ENCODE measurements at places on chromosomes 16 and 17. TPM values are rescaled to one million over a fixed set of nuclear protein-coding genes. Genes with fewer than 3 reads are reported as not detected.

ABCA8 gene
- total RNA-seq = 30.0 TPM

- peaks cover 6% of the 10 kb centered on the region for H3K4me1 ChIP-seq
- H3K27me3 ChIP-seq = no peaks in the 10 kb centered on the region
- no peaks in the 10 kb centered on the region for H3K36me3 ChIP-seq
Measured at GRCh38 chr16:20889625-20890275, 10.4 kb downstream of the DCUN1D3 start.

TAC4 gene
- not detected for total RNA-seq

- DNase-seq = no peak
- no peaks in the 10 kb centered on the region for H3K27me3 ChIP-seq
- no peak overlapping the region for H3K4me3 ChIP-seq
- H3K27ac ChIP-seq = no peak overlapping the region
Measured at GRCh38 chr17:75757086-75757681, 7.8 kb downstream of the GALK1 start.

SOCS3 gene
- 51.5 TPM for total RNA-seq

DNA sequence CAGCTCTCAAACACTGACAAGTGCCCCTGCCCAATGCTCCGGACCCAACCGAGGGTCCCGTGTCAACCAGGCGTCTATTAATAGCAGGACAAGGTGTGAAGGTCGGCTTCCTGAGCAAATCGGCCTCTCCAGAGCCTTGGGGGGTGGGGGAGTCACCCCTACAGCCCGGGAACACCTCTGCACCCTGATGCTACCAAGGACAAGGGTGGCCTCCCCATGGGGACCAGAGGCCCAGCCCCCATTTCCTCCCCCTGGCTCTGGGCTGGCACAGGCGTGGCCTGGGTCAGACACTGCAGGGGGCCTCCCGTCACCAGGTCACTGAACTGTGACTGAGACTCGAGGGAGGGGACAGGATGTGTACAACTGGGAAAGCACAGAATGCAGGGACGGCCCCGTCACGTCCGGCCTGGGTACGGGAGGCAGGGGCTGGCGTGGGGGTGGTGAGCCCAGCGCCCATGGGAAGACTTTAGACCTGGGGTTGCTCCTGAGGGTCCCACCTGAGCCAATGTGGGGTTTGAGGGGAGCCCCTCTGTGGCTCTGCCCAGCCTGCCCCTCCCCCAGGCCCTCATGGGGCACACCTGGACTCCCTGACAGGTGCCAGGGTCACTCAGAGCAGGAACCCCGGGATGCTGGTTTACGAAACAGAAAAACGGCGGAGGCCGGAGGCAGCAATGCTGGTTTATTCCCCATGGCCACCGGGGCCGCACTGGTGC lies 579 bp upstream of the CYBA start:
- no peak overlapping the region for H3K27ac ChIP-seq
- no peaks in the 10 kb centered on the region for H3K4me1 ChIP-seq
- DNase-seq = no peak
- peak overlapping the region; percentile 59 for H3K4me3 ChIP-seq
- H3K36me3 ChIP-seq = no peaks in the 10 kb centered on the region

DNA sequence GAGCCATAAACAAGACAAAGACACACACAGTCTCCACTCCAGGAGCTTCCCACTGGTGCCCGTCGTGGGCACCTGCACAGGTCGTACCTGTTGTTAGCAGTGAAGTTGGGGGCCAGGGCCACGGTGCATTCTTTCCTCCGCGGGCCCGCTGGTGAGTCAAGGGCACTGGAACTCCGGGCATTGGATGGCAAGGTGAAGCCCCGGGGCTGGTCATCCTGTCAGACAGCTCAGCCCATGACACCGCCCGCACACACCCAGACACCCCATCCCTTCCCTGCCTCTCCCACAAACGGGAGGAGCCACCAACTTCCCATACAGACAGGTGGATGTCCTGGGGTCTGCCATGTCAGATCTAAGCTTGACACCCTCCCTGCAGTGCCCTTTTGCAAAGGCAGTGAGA lies 16.1 kb downstream of the CEP131 start:
- no peaks in the 10 kb centered on the region for H3K27me3 ChIP-seq
- no peak overlapping the region for H3K4me3 ChIP-seq
- no peaks in the 10 kb centered on the region for H3K4me1 ChIP-seq

- H3K36me3 ChIP-seq = no peaks in the 10 kb centered on the region
- no peaks in the 10 kb centered on the region for H3K27me3 ChIP-seq
- H3K4me3 ChIP-seq = no peak overlapping the region
- H3K4me1 ChIP-seq = no peaks in the 10 kb centered on the region
- no peak overlapping the region for H3K27ac ChIP-seq
Measured at GRCh38 chr17:43766413-43767052, 7.9 kb upstream of the SOST start.

- no peak for DNase-seq
- no peaks in the 10 kb centered on the region for H3K27me3 ChIP-seq
- no peaks in the 10 kb centered on the region for H3K36me3 ChIP-seq
Measured at GRCh38 chr17:5226940-5227878, 7.5 kb downstream of the SCIMP start.

TEX19 gene
- total RNA-seq = not detected

PDE6G gene
- 2.1 TPM for total RNA-seq

FAM171A2 gene
- total RNA-seq = 15.4 TPM

AOC2 gene
- 3.0 TPM for total RNA-seq

CACNA1H gene
- total RNA-seq = 12.5 TPM

- H3K36me3 ChIP-seq = no peaks in the 10 kb centered on the region
- no peaks in the 10 kb centered on the region for H3K27me3 ChIP-seq
- no peak overlapping the region for H3K4me3 ChIP-seq
- no peak overlapping the region for H3K27ac ChIP-seq
- no peaks in the 10 kb centered on the region for H3K4me1 ChIP-seq
Measured at GRCh38 chr16:15911198-15911597, 22.8 kb upstream of the CEP20 start.

KRT25 gene
- total RNA-seq = not detected

CX3CL1 gene
- 10.6 TPM for total RNA-seq

DNA sequence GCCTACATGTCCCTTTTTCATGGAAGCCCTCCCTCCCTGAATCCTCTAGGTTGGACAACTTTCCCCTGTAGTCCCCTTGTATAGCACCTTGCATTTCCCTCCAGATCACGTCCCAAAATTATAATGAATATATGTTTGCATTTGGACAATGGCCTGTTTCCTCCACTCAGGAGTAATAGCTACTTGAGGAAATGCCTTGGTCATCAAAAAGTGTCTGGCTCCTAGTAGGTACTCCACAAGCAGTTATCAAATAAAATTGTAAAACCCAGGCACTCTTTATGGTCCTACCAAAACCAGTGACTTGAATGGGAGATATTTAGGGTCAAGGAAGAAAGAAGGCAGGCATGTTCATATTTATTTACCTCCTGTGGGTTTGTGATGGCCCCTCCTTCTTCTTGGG lies 59.6 kb downstream of the RBFOX1 start:
- no peak overlapping the region for H3K4me3 ChIP-seq
- no peak for DNase-seq
- H3K36me3 ChIP-seq = no peaks in the 10 kb centered on the region
- H3K4me1 ChIP-seq = no peaks in the 10 kb centered on the region
- H3K27ac ChIP-seq = no peak overlapping the region
- no peaks in the 10 kb centered on the region for H3K27me3 ChIP-seq

CWC25 gene
- total RNA-seq = 21.8 TPM

DNA sequence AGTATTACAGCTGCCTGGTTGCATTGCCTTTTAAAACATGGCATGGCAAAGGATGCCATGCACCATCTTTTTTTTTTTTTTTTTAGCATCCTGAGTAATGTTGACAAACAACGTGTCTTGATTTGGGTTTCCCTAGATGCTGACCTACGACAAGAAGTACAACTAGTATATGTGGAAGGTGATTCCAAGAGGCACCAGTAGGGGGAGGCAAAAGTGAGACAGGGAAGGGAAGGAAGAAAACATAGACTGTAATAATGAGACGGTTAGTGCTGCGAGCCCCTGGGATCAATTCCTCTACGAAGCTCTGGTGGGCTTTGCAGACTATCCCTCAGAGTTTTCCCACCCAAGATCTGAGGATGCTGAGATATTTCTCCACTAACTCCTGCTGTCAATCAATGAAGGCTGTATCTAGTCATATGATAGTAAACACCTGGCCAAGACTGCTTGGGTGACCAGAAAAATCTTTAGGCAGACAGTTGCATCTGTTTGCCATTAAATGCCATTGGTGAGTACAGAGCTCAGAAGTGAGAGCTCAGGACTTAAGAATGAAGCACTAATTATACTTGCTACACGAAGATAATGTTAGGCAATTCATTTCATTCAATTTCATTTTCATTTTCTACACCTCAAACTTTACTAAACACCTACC lies 458.6 kb upstream of the GOT2 start:
- no peak for DNase-seq
- H3K4me3 ChIP-seq = no peak overlapping the region
- no peak overlapping the region for H3K27ac ChIP-seq
- H3K27me3 ChIP-seq = no peaks in the 10 kb centered on the region
- no peaks in the 10 kb centered on the region for H3K36me3 ChIP-seq
- no peaks in the 10 kb centered on the region for H3K4me1 ChIP-seq

- no peaks in the 10 kb centered on the region for H3K27me3 ChIP-seq
- no peaks in the 10 kb centered on the region for H3K4me1 ChIP-seq
- peak within 1 kb of the TSS; percentile 82 for H3K27ac ChIP-seq
- peak; percentile 83 for DNase-seq
- peak within 1 kb of the TSS; percentile 55 for H3K4me3 ChIP-seq
Measured at GRCh38 chr16:67415872-67416793, at the start of gene ZDHHC1. TSS of gene ZDHHC1 (minus strand) at chr16:67416477. CDS start at chr16:67407775, 8,702 bp downstream.

GRCh38 chr16:10895053-10895946 lies 18.3 kb downstream of the CIITA start:
- H3K27ac ChIP-seq = no peak overlapping the region
- no peaks in the 10 kb centered on the region for H3K27me3 ChIP-seq
- DNase-seq = no peak
- H3K4me1 ChIP-seq = no peaks in the 10 kb centered on the region
- no peaks in the 10 kb centered on the region for H3K36me3 ChIP-seq
- H3K4me3 ChIP-seq = no peak overlapping the region

GRCh38 chr16:13631916-13632315 lies 288.0 kb upstream of the ERCC4 start:
- no peaks in the 10 kb centered on the region for H3K27me3 ChIP-seq
- no peaks in the 10 kb centered on the region for H3K36me3 ChIP-seq
- H3K27ac ChIP-seq = no peak overlapping the region

- H3K4me3 ChIP-seq = no peak overlapping the region
- no peaks in the 10 kb centered on the region for H3K4me1 ChIP-seq
- H3K27me3 ChIP-seq = no peaks in the 10 kb centered on the region
- no peak for DNase-seq
Measured at GRCh38 chr17:27233776-27234175, 60.1 kb upstream of the WSB1 start.

AATK gene
- total RNA-seq = 0.51 TPM

PRR35 gene
- total RNA-seq = not detected

P2RX1 gene
- 2.6 TPM for total RNA-seq

Data from uterus (tissue), 4 donors.